ENCODE measurements at places on chromosomes 3 and 15. TPM values are rescaled to one million over a fixed set of nuclear protein-coding genes. Genes with fewer than 3 reads are reported as not detected.

DNA sequence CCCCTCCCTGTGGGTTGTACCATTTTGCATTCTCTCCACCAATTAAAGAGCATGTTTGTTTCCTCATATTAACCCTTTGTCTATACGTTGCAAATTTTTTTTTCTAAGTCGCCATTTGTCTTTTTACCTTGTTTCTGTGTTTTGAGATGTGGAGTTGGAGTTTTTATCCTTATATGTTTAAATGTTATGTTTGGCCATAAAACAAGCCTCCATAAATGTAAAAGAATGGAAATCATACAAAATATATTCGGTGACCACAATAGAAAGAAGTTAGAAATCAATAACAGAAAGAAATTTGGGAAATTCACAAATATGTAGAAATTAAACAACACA is 29.2 kb downstream of the LRRK1 start:
- DNase-seq = no peak

GRCh38 chr3:172939651-172940293 is 189.2 kb downstream of the ECT2 start:
- no peak for DNase-seq

GRCh38 chr3:68904064-68904463 is 28.3 kb downstream of the TAFA4 start:
- no peak for DNase-seq

DNA sequence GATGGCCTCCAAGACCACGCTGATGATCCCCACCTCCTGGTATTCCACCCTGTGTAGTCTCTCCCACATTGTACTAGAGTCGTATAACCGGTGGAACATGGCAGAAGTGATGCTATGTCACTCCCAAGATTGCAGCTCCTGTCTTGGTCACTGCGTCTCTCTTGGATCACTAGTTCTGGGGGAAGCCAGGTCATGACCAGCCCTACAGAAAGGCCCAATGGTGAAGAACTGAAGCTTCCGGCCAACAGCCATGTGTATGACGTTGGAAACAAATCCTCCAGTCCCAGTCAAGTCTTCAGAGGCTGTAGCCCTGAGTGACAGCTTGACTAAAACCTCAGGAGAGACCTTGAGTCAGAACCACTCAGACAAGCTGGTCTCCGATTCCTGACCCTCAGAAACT is 61.9 kb upstream of the FNDC3B start:
- no peak for DNase-seq

Gene BCHE
- 1.6 TPM for total RNA-seq

Gene TMC3
- not detected for total RNA-seq

Gene PLSCR4
- total RNA-seq = 2.8 TPM
